Progenitor cell of endocrine pancreas (in vitro differentiated cells): ENCODE measurements at places on chromosomes 7 and 10. TPM values are rescaled to one million over a fixed set of nuclear protein-coding genes. Genes with fewer than 3 reads are reported as not detected.

DNA sequence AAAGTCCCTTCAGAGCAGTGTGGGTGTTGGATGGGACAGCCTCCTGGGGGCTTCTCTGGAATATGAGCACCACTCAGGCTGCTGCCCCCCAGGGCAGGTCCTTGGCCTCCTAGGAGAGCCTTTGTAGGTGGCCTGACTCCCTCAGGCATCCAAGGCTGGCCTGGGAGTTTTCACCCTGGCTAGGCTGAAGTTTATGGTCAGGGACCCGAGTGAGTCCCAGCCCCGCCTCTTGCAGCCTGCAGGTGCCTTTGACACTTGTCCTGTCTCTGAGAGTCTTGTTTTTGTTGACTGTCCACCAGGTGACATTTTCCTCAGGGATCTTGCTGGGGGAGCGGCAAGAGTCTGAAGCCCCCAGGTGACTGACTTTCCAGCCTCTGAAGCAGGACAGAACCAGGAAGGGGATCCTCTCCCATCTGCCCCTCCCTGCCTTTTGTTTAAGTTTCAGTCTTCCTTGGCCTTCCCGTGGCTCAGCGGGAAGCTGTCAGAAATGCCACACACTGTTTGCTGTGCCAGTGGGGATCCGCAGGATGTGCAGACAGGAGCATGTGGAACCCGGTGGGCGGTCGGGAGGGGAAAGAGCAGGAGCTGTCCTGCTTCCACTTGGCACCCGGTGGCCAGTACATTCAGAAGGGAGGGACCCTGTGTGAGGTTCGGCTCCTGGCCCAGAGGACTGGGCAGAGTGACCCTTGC is 59.5 kb downstream of the LRRC18 start:
- no peak for DNase-seq

GRCh38 chr10:34319197-34319846 is 495.8 kb downstream of the PARD3 start:
- no peak for DNase-seq

DNA sequence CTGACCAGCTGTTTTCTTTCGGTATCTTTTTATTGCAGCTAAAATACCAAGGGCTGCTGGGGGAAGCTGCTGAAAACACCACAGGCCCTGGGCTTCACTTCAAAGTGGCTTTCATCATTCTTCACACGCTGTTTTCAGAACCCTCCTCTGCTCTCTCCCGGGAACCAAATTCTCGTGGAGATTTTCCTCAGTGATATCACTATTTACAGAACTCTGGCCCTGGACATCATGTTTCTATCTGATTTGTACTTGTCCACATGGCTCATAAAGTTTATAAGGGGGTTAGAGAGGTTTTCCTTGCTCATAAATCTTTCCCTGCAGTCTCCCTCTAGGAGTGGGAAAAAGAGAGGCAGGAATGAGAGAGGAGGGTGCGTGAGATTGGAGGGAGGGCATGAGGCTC is 177.4 kb upstream of the NPVF start:
- no peak for DNase-seq

GRCh38 chr7:99340659-99341058 is 15.0 kb downstream of the ARPC1A start:
- no peak for DNase-seq

DNA sequence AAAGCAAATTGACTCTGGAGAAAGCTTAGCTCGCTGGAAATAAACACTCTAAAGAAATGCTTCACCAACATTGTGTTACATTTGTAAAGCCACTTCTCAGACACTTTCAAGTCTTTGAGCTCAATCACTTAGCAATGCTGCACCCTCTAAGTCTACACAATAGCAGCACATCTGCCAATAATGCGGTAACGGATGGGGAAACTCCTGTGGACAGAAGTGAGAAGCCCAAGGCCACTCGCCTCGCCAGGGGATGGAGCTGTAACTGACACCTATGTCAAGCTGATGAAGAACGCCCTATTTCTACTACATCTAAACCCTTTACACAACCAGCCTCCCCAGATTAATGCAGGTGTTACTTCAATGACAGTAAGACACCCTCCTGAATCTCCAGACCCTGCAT is 167.7 kb downstream of the SFMBT2 start:
- DNase-seq = no peak

- DNase-seq = no peak
Observed at GRCh38 chr7:158387546-158387891, 200.1 kb downstream of the PTPRN2 start.

DNA sequence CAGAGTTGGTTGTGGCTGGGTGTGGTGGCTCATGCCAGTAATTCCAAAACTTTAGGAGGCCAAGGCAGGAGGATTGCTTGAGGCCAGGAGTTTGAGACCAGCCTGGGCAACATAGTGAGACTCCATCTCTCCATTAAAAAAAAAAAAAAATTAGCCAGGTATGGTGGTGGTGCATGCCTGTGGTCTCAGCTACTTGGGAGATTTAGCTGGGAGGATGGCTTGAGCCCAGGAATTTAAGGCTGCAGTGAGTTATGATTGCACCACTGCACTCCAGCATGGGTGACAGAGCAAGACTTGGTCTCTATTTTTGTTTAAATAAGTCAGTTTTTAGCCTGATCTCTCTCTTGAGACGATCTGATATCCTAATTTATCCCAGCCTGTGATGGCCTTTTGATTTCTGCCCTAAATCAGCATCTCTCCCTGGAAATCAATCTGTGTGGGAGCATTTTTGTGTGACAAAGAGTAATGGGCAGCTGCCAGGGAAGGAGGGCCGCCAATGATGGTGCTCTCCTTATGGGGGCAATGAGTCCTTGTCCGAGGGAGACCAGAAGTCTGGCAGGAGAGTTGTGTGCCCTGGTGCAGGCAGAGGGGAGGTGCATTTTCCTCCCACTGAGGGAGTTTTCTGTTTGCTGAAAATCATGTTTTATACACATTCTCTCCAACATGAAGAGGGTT is 111.0 kb downstream of the NRP1 start:
- no peak for DNase-seq

GRCh38 chr7:131238347-131238931 is 89.2 kb upstream of the MKLN1 start:
- no peak for DNase-seq

GRCh38 chr10:89097226-89097625 is 106.6 kb downstream of the FAS start:
- DNase-seq = no peak

DNA sequence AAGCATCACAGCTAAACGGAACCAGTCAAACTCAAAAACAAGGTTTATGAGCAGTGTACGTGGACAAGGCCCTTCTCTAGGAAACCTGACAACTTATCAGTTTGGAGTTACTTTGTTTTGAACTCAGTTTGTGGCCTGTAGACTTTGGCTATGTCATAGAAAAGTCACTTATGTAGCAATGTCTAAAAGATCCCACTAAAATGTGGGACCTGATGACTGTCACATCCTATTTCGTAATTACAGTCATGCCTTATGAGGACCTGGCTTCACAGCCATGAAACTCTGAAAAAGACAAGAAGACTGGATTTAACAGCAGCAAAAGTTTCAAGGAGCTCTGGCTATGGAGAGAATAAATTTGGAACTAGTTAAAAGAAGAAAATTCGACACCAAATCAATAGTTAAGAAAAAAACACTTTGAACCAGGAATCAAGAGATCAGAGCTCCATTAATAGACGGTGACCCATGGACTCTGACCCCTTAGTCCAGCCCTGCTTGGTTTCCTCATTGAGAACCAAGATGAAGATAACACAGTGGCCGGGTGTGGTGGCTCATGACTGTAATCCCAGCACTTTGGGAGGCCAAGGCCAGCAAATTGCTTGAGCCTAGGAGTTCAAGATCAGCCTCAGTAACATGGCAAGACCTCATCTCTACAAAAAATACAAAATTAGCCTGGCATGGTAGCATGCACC is 204.3 kb downstream of the SFMBT2 start:
- no peak for DNase-seq

GRCh38 chr7:79453558-79454360 is at the start of gene MAGI2:
Gene MAGI2, minus strand, starts transcription at chr7:79453667. Its CDS starts 347 bp downstream, at chr7:79453320.
- DNase-seq = peak; percentile 58

DNA sequence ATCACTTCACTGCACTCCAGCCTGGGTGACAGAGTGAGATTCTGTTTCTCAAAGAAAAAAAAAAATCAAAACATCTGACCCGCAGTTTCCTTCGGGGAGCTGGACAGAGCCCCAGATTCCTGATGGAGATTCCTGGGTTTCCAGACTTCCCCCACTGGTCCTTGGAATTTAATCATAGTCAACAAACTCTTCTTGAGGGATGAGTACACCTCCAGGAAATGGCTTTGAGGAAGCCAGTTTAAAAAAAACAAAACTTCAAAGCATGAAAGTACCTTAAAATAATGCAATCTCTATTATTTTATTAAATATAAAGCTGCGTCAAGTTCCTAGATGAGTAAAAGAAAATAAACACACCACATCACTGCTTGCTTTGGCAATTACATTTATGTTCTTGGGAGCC is 1.2 kb upstream of the MAD1L1 start:
- no peak for DNase-seq

DNA sequence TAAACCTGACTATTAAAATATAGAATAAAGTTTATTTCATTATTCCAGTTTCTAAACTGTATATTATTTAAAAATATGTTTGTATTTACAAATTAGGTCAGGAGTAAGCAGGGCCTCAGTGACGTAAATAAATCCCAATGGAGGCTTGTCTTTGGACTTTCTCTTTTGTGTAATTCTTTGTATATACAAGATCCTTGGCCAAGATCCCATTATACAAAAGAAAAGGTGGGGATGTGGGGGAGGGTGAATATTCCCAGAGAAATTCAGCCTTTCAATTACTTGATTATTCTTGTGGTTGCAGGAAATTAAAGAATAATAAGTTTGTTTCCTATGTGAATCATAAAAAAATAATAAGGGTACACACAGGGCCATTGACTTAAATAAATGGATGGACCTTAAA is 178.7 kb upstream of the PRPS1L1 start:
- DNase-seq = no peak

DNA sequence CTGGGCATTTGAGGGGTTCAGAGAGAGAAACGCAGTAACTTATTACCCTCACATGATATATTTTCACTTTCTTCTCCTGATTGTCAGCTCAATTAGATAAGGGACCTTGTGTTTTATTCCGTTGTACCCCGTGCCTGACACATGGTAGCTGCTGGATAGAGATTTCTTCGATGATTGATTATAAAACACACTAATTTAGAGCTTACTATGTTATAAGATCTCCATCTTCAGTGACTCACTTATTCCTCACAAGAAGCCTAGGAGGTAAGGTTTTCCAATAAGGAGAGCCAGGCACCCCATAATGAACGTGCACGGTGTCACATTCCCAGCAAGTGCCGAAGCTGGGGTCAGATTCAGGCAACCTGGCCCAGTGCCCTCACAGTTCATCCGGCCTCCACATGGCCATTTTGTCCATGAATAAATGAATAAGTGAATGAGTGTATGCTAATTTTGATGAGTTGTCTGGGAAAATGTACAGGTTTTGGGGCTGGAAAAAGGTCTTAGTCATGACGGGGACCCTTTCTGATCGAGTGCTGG is 138.1 kb upstream of the CDCA7L start:
- no peak for DNase-seq

- DNase-seq = no peak
Observed at GRCh38 chr7:156173748-156174353, 361.6 kb upstream of the SHH start.

GIMAP6 gene
- total RNA-seq = not detected in 2 replicates

CD36 gene
- 7.2 and 7.7 TPM in 2 replicates for total RNA-seq

PSMC2 gene
- 93.5 and 101 TPM in 2 replicates for total RNA-seq

STK31 gene
- total RNA-seq = 1.3 and 1.6 TPM in 2 replicates

ST8SIA6 gene
- 0.36 and 0.98 TPM in 2 replicates for total RNA-seq
